Mucosa of descending colon (tissue), 3 donors: ENCODE measurements at places on chromosomes 6 and 20. TPM values are rescaled to one million over a fixed set of nuclear protein-coding genes. Genes with fewer than 3 reads are reported as not detected.
A peak's percentile ranks its signal among the peaks of the same experiment; 100 is the strongest.

Gene SS18L1
- 13.2 TPM for total RNA-seq

- no peak for DNase-seq
These were observed 77.1 kb upstream of the RNF217 start for GRCh38 chr6:124885171-124885570.

Gene ADGRF4
- 3.9 TPM for total RNA-seq

DNA sequence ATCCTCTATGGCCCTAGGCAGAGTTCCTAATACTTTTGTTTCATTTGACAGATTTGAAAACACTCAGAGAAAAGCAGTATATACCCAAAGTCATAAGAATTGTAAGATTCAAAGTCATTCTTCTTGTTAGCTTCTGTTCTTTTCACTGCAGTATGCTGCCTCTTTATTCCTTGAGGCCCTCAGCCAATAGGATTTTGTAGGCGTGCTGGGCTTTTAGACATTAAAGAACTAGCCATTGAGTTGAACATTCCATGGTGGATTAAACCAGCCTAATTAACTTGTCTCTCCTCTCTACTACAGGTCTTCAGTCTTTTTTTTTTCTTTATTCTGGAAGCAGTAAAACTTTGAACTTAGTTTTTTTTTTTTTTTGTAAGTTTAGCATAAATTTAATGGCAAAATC, 186.3 kb downstream of the PLCB4 start:
- DNase-seq: no peak

DNA sequence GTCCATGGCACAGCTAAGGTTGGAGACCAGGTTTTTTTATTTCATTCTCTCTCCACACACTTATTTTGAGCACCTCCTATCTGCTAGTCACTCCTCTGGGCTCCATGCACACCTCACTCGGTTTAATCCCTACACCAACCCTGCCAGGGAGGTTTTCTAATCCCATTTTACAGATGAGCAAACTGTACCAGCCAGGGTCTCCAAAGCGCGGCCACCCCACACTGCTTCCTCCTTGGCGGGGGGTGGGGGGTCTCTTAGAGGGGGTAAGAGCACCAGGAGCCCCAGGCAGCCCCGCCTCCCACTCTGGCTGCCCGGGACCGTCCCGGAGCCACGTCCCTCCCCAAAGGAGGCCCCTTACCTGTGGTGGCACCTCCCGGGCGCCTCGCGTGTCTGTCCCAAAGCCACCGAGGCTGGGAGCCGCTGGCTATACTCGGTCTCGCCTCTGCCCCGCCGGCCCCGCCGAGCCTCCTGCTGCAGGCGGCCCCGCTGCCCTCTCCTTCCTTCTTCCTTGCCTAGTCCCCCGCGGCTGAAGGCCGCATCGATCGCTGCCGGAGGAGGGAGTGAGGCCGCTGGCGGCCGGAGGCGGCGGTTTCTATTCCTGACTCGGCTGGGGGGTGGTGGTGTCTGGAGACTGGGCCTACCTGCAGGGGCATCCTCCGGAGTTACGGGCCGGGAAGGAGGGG, at the start of gene KCNS1:
Gene KCNS1, minus strand, starts transcription at position 565 of the 683 bp plus-strand sequence. CDS start 1,891 bp downstream, outside the sequence.
- DNase-seq: peak; percentile 47

Gene CDH26
- total RNA-seq: 2.2 TPM

Gene SUMO4
- 3.6 TPM for total RNA-seq

- no peak for DNase-seq
These were observed 20.2 kb downstream of the GPR6 start for GRCh38 chr6:109998159-109998785.

Gene ULBP1
- not detected for total RNA-seq

Gene TNNC2
- 3.1 TPM for total RNA-seq

DNA sequence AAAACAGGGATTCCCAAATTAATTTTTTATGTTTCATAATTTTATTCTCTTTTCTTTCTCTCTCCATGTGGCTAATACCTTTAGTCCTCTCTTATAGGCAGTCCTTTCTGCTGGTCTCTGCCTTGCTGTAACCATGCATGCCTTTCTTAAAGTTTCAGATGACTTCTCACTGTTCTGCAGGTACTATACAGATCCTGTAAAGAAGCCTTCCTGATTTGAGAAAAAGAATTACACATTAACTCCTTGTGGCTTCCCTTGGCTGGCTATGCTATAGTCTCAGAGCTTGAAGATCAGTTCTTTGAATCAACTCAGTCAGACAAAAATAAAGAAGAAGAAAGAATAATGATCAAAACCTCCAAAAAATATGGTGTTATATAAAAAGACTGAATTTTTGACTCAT, 7.3 kb upstream of the GPR63 start:
- DNase-seq: no peak

- DNase-seq: peak; percentile 40
These were observed 8.5 kb downstream of the TMEM242 start for GRCh38 chr6:157314705-157315321.

DNA sequence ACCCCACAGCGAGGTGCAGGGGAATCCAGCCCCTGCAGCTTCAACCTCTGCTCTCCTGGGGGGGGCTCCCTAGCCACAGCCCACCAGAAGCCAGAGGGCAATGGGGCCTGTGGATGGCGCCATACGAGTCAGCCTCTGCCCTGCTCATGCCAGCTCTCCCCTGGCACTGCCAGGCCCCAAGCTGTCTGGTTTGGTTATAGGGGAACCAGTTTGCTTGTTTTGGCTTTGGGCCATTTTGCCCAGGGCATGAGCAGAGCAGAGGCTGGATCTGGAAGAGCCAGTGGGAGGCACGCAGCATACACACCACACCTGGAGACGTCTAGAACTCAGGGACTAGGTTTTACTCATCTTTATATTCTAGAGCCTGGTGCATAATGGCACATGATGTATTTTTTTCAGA, 66.7 kb upstream of the SLC22A16 start:
- no peak for DNase-seq

Gene TFAP2B
- 0.66 TPM for total RNA-seq
